Cardiac muscle cell (in vitro differentiated cells and primary cell): ENCODE measurements at places on chromosomes 5 and 9.

- peak; percentile 28 for DNase-seq
Observed at GRCh38 chr9:708182-708550, 133.3 kb upstream of the DMRT1 start.

DNA sequence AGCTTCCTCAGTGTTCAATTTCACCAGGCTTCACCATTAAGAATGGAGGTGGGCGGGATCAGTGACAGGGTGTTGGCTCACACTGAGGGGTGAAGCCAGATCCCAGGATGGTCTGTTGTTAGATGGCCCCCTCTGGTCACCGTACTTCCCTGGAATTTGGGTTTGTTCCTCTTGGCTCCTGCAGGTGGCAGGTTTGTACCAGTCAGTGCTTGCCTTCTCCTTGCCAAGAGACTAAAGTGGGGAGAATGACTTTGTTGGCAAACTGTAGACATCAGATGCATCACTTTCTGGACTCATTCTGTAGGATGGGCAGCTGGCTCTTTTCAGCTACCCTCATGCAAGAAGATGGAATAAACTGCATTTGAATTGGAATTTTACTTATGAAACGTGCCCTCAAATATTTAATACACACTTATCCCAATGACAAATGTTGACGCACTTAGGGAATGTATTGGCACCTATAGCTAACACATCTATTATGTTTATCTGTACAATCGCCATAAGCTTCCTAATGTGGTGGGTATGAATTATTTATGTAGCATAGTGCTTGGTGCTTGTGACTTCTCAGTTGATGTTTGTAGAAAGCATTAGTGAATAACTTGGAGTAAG, 31.4 kb upstream of the ANKRD55 start:
- peak; percentile 46 for DNase-seq

GRCh38 chr9:70534471-70534870, 120.0 kb upstream of the KLF9 start:
- peak; percentile 30 for DNase-seq

DNA sequence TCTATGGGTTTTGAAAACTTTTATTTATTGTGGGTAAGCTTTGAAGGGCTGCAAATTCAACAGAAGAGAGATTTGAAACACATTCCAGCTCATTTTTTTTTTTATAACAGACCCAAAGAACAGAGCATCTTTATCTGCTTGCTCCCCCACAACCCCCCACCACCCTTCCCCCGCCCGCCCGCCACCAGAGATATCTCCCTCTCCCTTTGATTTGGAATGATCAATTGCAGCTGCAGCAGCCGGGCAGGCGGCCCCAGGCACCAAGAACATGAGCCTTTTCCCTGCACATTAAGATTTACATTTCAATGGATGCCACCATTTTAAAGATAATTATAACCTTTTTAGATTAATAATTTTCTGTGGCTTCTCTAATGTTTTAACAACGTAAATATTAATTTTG, 510.9 kb downstream of the ZNF608 start:
- DNase-seq = no peak

DNA sequence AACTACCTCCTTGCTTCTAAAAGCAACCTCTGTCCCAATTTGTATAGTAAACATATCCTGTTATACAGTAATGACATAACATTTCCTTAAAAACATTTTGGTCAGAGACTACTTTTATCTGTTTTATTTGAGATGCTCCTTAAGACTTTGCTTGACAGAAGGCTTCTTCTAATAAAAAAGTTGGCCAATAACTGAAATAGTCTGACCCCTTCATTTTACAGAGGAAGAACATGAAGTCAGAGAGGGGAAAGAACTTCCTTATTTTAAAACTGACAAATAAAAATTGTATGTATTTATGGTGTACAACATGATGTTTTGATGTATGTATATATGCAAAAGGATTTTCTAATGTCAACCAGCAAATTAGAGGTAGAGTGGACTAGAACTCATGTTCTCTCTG, 35.8 kb upstream of the SPARC start:
- DNase-seq = no peak

DNA sequence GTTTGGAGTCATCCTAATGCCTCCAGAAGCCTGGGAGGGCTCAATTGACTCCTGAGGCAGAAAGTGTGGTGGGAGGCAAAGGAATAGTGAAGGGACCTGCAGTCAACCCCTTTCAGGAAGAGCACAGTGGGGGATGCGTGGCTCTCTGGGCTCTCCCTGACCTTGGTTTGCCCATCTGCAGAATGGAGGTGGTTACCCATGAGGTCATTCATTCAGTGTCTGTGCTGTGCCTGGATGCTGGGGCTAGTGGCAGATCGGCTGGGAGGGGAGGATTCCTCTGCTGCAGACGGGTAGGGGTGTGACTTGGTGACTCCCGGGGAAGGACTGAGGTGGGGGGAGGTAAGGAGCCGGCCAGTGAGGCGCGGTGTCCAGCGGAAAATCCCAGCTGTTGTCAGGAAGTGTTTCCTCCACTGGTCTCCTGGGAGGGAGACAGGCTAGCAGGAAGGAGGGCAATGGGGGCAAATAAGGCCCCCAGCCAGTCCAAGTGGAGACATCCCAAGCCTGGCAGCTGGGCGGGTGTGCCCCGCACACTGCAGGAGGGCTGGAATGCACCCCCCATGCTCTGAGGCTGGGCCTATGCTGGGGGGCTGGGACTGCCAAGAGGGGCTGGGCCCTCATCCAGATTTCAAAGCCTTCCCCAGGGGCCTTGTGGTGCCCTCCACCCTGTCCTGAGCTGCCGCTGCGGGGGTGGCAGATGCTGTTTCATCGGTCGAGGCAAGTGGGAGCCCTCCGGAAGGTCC, 10.9 kb downstream of the CXXC5 start:
- peak; percentile 58 for DNase-seq
